PC-9 (cell line): ENCODE measurements at places on chromosomes 5 and 9. TPM values are rescaled to one million over a fixed set of nuclear protein-coding genes. Genes with fewer than 3 reads are reported as not detected.
A peak's percentile ranks its signal among the peaks of the same experiment; 100 is the strongest.

APC gene
- 22.9 and 23.5 TPM in 2 replicates for total RNA-seq

FGF18 gene
- total RNA-seq = 0.52 and 1.1 TPM in 2 replicates

- H3K36me3 ChIP-seq = no peaks in the 10 kb centered on the region
- no peaks in the 10 kb centered on the region for H3K4me1 ChIP-seq
- no peak overlapping the region for H3K4me3 ChIP-seq
- DNase-seq = no peak
- no peak overlapping the region for H3K27ac ChIP-seq
These were observed 149.7 kb downstream of the FGF18 start for GRCh38 chr5:171569065-171569712.

DNA sequence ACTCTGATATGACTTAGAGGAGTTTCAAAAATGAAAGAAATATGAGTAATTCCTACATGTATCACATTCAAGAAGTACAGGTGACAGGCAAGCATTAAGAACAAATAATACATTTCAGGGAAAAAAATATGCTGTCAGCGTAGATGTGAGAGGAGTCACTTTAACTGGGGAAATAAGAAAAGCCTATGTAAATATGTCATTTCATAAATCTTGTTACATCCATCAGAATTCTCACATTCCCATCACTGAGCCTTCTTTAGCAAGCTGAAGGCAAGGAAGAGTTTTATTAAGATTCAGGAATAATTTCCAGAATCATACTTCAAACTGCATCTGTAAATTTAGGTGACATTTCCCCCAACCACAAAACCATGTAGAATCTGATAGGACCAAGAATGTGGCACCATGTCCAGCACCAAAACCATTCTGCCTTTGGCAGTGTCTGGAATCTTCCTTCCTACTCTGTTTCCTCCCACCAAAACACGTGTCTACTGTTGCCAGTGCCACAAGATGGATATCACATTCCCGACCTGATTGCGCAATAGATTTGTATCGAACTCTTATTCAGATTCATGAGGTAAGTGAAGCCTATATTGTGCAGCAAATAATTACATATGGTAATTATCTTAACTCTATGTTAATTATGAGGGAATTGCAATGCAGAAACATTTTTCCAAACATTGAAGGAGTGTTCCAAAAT is 690.9 kb downstream of the ISL1 start:
- H3K4me3 ChIP-seq = no peak overlapping the region
- no peaks in the 10 kb centered on the region for H3K36me3 ChIP-seq
- H3K4me1 ChIP-seq = no peaks in the 10 kb centered on the region

GRCh38 chr9:107407675-107408074 is 81.9 kb downstream of the KLF4 start:
- no peaks in the 10 kb centered on the region for H3K36me3 ChIP-seq
- no peak overlapping the region for H3K27ac ChIP-seq
- no peak for DNase-seq
- no peak overlapping the region for H3K4me3 ChIP-seq

DNA sequence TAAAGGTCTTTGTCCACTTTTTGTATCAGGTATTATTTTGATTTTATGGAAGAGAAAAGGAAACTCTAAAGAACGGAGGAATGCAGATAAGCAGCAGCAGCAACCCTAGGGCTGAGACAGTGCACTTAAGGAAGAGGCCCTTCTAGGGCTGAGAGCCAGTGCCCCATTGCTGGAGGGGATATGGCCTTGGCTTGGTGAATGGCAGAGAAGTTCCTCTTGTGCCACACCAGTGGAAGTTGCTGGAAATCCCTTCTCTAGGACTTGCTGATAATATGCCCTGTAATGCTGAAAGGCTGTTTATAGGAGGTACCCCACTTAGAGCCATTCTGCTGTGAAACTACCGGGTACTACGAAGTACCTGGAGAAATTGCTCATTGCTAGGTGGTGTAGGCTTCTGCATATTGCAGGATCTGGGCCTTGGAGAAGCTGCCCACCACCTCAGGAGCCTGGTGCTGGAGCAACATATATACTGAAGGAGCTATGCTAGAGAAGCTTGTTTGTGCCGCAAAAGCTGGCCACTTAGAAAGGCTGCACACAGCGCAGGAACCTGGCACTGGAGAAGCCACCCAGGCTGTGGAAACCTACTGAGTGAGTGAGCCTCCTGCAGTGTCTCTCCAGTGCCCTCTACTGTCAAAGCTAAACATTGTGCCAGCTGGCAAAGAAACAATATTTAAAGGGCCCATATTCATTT is 9.6 kb upstream of the UBTD2 start:
- H3K36me3 ChIP-seq = no peaks in the 10 kb centered on the region
- H3K4me3 ChIP-seq = no peak overlapping the region
- no peak overlapping the region for H3K27ac ChIP-seq
- 0 out of 2 replicates have a peak, but pooled peaks cover 4% of the 10 kb centered on the region for H3K4me1 ChIP-seq
- peak; percentile 51 for DNase-seq

GRCh38 chr9:68530618-68531017 is 10.1 kb downstream of the TMEM252 start:
- H3K36me3 ChIP-seq = no peaks in the 10 kb centered on the region
- H3K27ac ChIP-seq = no peak overlapping the region
- H3K27me3 ChIP-seq = peaks cover 5% of the 10 kb centered on the region; the same call in 1 of the 2 replicates
- H3K4me1 ChIP-seq = no peaks in the 10 kb centered on the region
- no peak for DNase-seq
